Skin of body (tissue), 3 donors: ENCODE measurements at places on chromosomes 7 and 10. TPM values are rescaled to one million over a fixed set of nuclear protein-coding genes. Genes with fewer than 3 reads are reported as not detected.

CYP2E1 gene
- total RNA-seq = 0.69 TPM

RAMP3 gene
- 3.5 TPM for total RNA-seq

DNA sequence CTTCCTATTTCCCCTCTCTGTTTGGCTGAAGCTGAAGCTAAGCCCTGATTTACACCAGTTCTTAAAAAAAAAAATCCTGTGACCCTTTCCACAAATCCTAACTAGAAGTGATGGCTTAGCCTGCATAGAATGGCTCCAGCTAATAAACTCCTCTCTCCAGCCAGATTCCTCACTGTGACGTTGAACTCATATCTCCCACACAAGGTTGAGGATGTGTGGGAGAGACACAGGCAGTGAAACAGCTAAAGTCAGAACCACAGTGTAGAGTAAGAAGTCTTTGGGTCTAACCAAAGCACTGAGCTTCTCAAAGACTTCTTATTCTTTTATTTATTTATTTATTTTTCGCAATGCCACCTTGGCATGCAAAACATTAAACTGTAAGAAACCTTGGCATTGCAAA is 268.3 kb downstream of the SNX13 start:
- no peak for DNase-seq

DNA sequence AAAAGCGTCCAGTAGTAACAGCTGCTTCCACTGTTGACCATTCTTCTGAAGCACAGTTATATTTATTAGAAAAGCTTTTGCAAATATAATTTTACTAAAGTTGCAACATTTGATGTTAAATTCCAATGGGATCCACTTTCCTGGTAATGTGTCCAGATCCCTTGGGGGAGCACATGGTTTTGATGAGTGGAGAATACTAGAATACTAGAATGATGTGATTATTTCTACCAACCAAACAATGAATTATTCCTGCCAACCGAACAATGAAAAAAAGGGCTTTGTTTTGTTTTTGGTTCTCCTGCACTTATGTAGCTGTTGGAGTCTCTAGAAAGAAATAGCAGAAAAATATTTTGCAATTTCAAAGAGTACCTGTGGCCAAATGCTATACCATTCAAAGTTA is 59.1 kb downstream of the BPGM start:
- no peak for DNase-seq

DNA sequence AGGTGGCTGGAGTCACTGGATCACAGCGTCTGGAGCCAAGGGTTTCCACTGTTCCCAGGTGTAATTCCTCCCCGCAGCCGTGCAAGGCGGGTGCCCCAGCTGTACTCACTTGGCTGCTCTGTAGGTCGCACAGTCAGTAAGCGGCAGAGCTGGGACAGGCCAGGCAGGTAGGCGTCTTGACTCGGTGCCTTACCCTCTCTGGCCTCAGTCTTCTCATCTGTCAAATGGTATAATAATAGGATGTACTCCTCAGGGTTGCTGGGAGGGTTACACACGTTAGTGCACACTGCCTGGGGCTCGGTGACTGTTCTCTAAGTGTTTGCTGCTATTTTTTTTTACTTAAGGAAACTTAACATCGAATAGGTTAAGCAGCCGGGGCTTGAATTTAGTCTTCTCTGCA is 27.0 kb downstream of the MYL10 start:
- no peak for DNase-seq
